ENCODE measurements at places on chromosomes 2 and 18. TPM values are rescaled to one million over a fixed set of nuclear protein-coding genes. Genes with fewer than 3 reads are reported as not detected.

- H3K4me3 ChIP-seq = no peak overlapping the region
- no peaks in the 10 kb centered on the region for H3K27me3 ChIP-seq
- DNase-seq = no peak
- no peaks in the 10 kb centered on the region for H3K36me3 ChIP-seq
These were observed 12.2 kb upstream of the ARL5A start for GRCh38 chr2:151840216-151841046.

DNA sequence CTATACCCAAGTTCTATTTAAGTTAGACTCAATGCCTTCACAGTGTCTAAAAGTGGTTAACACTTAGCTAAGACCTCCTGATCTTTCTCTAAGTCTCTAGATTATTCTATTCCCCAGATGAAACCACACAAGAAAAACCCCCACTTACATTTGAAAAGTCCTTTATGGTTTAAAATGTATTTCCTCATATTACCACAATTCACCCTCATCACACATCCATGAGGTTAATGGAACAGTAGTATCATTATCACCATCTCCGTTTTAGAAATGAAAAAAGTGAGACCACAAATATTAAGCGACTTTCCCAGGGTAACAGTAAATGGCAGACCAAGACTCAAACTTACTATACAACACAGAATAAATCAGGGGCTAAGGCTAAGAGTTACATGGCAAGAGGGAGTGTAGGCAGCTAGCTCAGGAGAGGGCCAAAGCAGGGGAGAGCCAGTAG, 28.6 kb downstream of the EPG5 start:
- peaks cover 71% of the 10 kb centered on the region for H3K36me3 ChIP-seq
- H3K4me3 ChIP-seq = no peak overlapping the region
- no peak for DNase-seq
- peaks cover 15% of the 10 kb centered on the region for H3K4me1 ChIP-seq
- H3K27me3 ChIP-seq = no peaks in the 10 kb centered on the region
- no peak overlapping the region for H3K27ac ChIP-seq

The VWC2L gene
- total RNA-seq = not detected

DNA sequence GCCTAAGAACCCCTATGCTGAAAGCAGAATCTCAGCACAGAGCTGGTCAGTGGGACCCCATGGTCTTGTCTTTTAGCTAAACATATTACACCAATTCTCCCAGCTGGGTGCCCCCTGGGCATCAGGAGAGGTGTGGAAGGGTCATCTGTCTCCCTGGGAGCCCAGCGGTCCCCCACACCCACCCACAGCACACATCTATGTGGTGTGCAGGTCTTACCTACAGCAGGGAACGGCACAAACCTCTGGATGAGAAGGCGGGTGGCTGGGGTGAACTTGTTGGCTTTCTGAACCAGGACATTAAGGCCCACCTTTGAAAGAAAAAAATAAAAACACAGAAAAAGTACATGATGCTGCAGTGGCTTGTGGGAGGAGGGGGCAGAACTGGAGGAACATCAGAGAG, 70.7 kb downstream of the EMX1 start:
- no peaks in the 10 kb centered on the region for H3K4me1 ChIP-seq
- no peak overlapping the region for H3K27ac ChIP-seq
- H3K36me3 ChIP-seq = peaks cover 6% of the 10 kb centered on the region
- H3K27me3 ChIP-seq = no peaks in the 10 kb centered on the region
- H3K4me3 ChIP-seq = no peak overlapping the region

The RFX8 gene
- total RNA-seq = not detected

- H3K36me3 ChIP-seq = peaks cover 40% of the 10 kb centered on the region
- no peaks in the 10 kb centered on the region for H3K4me1 ChIP-seq
- H3K27ac ChIP-seq = no peak overlapping the region
These were observed 19.4 kb downstream of the FZD5 start for GRCh38 chr2:207750345-207750744.

GRCh38 chr2:150997066-150997465, 264.6 kb downstream of the RBM43 start:
- no peaks in the 10 kb centered on the region for H3K4me1 ChIP-seq
- H3K4me3 ChIP-seq = no peak overlapping the region
- no peak for DNase-seq
- H3K27me3 ChIP-seq = no peaks in the 10 kb centered on the region
- H3K36me3 ChIP-seq = no peaks in the 10 kb centered on the region

The SLC16A14 gene
- total RNA-seq = 0.56 TPM

DNA sequence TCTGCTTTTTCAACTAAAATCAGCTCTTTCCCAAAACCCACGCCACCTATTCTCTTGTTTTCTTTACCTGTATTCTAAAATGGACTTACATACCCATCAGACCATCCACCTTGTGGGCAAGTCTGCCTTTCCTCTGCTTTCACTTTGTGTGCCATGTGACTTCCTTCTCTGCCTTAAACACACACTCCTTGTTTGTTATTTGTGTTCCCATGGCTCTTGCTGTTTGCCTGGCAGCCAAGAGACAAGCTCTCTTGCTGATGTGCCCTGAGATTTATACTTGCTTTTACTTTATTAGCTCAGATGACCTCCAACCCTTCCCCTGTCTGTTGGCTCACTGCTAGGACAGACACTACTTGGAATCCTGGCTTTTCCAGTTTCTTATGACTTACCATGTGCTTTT, 309.7 kb upstream of the LRRTM4 start:
- no peak for DNase-seq
- no peak overlapping the region for H3K4me3 ChIP-seq
- H3K27me3 ChIP-seq = no peaks in the 10 kb centered on the region
- H3K36me3 ChIP-seq = no peaks in the 10 kb centered on the region

DNA sequence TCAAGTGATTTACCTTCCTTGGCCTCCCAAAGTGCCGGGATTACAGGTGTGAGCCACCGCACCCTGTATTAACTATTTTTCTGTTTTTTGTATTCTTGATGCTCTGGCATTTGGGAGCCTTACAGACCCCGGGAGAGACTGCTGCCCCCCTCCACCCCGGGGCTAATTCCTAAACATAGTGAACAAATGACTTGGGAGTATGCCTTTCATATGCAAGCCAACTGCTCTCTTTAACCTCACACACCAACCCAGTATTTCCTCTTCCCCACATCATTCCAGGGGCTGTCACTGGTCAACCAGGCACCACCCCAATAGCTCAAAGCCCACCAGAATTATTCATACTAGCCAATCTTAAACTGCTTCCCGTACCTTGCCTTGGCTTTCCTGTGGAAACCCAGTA, 79.7 kb downstream of the PDK1 start:
- H3K4me1 ChIP-seq = peaks cover 5% of the 10 kb centered on the region
- no peak overlapping the region for H3K4me3 ChIP-seq
- DNase-seq = no peak
- no peak overlapping the region for H3K27ac ChIP-seq
- H3K27me3 ChIP-seq = no peaks in the 10 kb centered on the region

DNA sequence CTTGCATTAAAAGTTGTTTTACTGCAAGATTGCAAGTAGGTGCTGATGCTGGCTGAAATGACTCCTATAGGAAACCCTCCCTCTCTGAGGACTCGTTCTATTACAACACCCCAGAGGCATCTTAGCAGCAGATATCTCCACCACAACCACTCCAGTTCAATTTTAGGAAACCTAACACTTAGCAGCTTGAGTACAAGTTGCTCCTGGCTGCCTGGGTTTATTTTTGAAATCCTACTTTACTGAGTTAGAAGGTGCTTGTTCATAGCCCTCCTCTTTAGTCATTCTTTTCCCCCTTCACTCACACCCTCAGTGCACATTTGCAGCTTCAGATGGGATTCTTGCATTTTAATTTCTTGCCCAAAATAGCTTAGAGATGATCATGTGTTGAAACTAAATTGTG, 111.5 kb downstream of the MTCL1 start:
- no peak overlapping the region for H3K27ac ChIP-seq
- H3K4me1 ChIP-seq = peaks cover 20% of the 10 kb centered on the region
- H3K36me3 ChIP-seq = peaks cover 26% of the 10 kb centered on the region
- H3K4me3 ChIP-seq = no peak overlapping the region
- no peaks in the 10 kb centered on the region for H3K27me3 ChIP-seq
- DNase-seq = no peak

The OTOS gene
- not detected for total RNA-seq

GRCh38 chr18:48887905-48888772, 62.6 kb downstream of the SMAD7 start:
- no peak for DNase-seq
- H3K36me3 ChIP-seq = no peaks in the 10 kb centered on the region
- H3K4me3 ChIP-seq = no peak overlapping the region
- H3K27ac ChIP-seq = no peak overlapping the region

The NEDD4L gene
- total RNA-seq = 108 TPM

DNA sequence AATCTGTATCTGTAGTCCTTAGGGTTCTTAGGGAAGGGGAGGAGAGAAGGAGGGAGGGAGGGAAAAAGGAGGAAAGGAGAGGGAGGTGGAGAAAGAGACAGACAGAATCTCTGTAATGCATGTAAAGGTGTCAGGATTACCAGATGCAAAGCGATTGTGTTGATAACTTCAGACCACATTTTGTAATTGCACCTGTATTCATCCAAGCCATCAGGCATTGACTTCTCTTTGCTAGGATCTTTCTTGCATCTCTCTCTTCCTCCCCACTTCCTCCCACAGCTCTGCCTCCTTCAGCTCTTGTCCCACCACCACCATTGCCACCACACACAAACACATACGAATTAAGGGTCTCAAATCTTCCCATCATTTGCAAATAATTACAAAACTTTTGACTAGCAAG, 91.4 kb downstream of the AOX1 start:
- H3K27ac ChIP-seq = peak overlapping the region; percentile 82
- no peak for DNase-seq

All from MCF 10A (cell line).